Vagina (tissue), 2 donors: ENCODE measurements at places on chromosomes 5 and 9. TPM values are rescaled to one million over a fixed set of nuclear protein-coding genes. Genes with fewer than 3 reads are reported as not detected.
A peak's percentile ranks its signal among the peaks of the same experiment; 100 is the strongest.

The MAN1B1 gene
- 34.1 TPM for total RNA-seq

DNA sequence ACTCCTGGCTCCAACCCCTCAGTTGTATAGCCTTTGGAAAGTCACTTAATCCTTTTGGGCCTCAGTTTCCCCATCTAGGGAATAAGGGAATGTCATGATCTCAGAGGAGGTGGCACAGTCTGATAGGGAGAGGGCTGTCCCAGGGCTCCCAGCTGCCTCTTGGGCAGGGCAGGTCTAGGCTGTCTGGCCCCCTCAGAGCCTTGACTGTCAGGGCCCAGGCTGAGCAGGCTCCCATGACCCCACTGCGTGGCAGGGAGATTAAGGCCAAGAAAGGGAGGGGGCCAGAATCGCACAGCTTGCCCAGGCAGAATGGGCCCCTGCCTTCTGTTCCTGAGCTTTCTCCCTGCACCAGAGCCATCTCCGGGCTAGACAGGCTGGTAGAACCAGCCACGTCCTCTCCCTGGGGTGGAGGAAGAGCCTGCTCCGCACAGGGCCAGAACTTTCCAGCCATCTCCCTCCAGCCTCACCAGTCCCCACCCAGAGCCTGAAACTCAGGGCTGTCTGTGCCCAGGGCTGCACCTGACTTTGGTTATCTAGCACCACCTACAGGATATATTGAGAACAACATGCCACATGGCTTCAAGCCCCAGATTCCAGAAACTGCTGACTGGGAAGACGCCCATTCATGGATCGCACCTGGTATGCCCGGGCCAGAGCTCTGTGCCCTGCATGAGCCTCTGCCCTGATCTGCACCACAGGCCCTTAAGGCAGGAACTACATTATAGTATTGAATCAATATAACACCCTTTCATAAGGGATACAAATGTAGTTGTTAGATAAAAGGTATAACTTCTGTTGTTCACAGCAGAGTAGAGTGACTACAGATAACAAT is 32.1 kb downstream of the NAIF1 start:
- DNase-seq: no peak

- DNase-seq: no peak
These were observed 164.4 kb downstream of the SEMA5A start for GRCh38 chr5:9381464-9381863.

- DNase-seq: no peak
These were observed 102.8 kb downstream of the CDH18 start for GRCh38 chr5:19885040-19885824.

GRCh38 chr9:94771096-94771495 is 44.6 kb downstream of the AOPEP start:
- no peak for DNase-seq

- DNase-seq: peak; percentile 40
These were observed 215.6 kb downstream of the SYK start for GRCh38 chr9:91017245-91017644.

GRCh38 chr9:79928661-79929223 is 357.0 kb downstream of the TLE4 start:
- DNase-seq: no peak

- DNase-seq: no peak
These were observed 218.8 kb downstream of the PRR16 start for GRCh38 chr5:120682851-120683250.

The PRSS3 gene
- total RNA-seq: 7.6 TPM

DNA sequence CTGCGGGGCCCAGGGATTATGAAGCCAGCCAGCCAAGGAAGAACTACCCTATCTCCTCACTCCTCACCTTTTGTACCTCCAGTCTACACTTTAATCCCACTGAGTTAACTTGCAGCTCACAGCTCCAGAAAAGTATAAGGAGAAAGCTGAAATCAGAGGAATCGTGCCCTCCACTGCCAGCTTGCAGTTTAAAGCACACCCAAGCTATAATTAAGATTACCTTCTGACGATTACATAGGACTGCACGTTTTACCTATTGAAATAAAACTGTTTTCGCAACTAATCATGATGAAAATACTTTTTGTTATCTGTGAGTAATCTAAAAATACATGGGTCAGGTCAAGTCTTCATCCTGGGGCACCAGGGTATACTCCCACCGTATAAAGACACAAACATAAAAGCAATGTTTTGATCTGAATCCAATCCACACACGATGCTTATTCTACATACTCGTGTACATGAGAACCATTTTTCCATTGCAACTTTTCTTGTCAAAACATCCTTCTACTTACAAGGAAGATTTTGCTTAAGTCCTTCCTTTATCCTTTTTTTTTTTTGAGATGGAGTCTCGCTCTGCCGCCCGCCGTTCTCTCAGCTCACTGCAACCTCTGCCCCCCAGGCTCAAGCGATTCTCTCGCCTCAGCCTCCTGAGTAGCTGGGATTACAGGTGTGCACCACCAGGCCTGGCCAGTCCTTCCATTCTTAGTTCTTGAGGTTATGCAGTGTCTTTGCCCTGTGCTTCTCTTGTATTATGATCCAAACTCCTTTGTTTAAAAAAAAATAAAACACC is 7.6 kb downstream of the RPL37 start:
- DNase-seq: no peak

- DNase-seq: no peak
These were observed 128.9 kb downstream of the BARX1 start for GRCh38 chr9:93826209-93826608.

DNA sequence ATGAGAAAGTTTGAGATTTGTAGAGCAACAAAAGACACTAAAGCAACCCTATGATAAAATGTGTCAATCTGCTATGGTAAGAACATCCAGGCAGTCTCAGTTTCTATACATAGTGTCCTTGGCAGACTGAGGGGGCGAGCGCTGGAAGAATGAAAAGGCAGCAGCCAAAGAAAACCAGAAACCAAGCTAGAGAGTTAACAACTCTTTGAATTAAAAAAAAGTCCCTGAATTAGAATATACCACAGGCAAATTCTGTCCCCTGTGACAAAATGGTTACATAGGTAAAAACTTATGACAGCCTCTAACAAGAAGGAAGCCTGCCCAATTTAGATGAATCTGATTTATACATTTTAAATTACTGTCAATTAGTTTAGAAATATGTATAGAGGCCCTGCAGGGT is 106.7 kb downstream of the OXCT1 start:
- no peak for DNase-seq

- DNase-seq: no peak
These were observed 29.2 kb downstream of the PTPN3 start for GRCh38 chr9:109468927-109469326.

- no peak for DNase-seq
These were observed 92.8 kb downstream of the ANKH start for GRCh38 chr5:14778792-14779070.
